Fibroblast of skin of right biceps (primary cell): ENCODE measurements at places on chromosomes 4 and X.

- no peak for DNase-seq
Observed at GRCh38 chrX:153889123-153889522, 3.1 kb upstream of the L1CAM start.

- DNase-seq: no peak
Observed at GRCh38 chr4:5004496-5004895, 14.8 kb downstream of the CYTL1 start.

- no peak for DNase-seq
Observed at GRCh38 chr4:186755550-186756519, 32.2 kb upstream of the FAT1 start.

GRCh38 chr4:85607624-85608023, 132.7 kb downstream of the ARHGAP24 start:
- no peak for DNase-seq
